ENCODE measurements at places on chromosomes 1 and 21. TPM values are rescaled to one million over a fixed set of nuclear protein-coding genes. Genes with fewer than 3 reads are reported as not detected.

GRCh38 chr21:36347278-36347961 is 27.4 kb downstream of the MORC3 start:
- no peak for DNase-seq

Gene CSMD2
- polyA plus RNA-seq: 0.46 TPM

DNA sequence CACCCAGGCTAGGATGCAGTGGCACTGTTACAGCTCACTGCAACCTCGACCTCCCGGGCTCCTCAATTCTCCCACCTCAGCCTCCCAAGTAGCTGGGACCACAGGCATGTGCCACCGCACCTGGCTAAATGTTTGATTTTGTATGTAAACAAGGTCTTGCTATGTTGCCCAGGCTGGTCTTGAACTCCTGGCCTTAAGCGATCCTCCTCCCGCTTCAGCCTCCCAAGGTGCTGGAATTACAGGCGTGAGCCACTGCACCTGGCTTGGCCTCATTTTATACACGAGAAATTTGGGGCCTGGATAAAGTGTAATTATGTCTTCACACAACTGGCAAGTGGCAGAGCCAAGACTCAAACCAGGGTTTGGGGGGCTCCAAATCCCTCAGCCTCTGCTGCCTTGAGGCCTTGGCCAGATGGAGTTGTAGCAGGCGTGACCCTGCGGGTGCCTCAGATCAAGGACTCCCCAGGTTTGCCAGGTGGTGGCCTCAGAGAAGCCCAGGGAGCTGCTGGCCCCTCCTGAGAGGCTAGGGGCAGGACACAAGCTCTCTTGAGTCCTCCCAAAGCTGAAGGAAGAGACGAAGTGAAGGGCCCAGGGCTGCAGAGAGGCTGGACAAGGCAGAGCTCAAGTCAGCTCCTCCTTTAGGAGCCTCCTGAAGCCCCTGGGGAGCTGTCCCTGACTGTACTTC is 61.7 kb downstream of the MDM4 start:
- DNase-seq: no peak

DNA sequence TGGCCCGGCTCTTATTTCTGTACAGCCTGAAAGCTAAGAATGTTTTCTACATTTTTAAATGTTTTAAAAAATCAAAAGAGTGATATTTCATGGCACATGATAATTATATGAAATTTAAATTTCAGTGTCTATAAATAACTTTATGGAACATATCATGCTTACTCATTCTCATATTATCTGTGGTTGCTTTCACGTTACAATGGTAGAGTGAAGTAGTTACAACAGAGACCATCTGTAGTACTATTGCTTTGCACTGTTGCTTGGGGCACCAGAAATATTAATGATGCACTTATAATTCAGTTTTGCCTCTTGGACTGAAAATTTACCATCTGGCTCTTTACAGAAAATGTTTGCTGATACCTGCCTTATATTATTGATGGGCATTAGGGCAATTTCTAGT is 481.6 kb downstream of the PLPP3 start:
- no peak for DNase-seq

GRCh38 chr1:202625416-202626360 is 84.6 kb downstream of the SYT2 start:
- DNase-seq: no peak

- no peak for DNase-seq
These were observed 20.7 kb upstream of the PADI4 start for GRCh38 chr1:17287130-17287776.

- no peak for DNase-seq
These were observed 40.3 kb upstream of the LRRC8B start for GRCh38 chr1:89484092-89485038.

- no peak for DNase-seq
These were observed 31.0 kb downstream of the ZNF496 start for GRCh38 chr1:247300491-247301175.

Gene LCE1B
- polyA plus RNA-seq: not detected

- no peak for DNase-seq
These were observed 342.5 kb downstream of the DISC1 start for GRCh38 chr1:231969076-231969475.

DNA sequence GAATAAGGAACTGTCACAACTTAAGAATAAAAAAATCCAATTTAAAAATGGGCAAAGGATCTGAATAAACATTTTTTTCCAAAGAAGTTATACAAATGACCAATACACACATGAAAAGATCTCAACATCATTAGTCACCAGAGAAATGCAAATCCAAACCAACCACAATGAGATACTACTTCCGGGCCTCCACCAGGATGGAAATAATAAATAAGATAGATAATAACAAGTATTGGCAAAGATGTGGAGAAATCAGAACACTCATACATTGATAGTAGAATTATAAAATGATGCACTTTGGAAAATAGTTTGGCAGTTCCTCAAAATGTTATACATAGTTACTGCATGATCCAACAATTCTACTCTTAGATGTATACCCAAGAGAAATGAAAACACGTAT is 18.7 kb downstream of the ZSWIM5 start:
- no peak for DNase-seq

Gene SFN
- polyA plus RNA-seq: 1.1 TPM

DNA sequence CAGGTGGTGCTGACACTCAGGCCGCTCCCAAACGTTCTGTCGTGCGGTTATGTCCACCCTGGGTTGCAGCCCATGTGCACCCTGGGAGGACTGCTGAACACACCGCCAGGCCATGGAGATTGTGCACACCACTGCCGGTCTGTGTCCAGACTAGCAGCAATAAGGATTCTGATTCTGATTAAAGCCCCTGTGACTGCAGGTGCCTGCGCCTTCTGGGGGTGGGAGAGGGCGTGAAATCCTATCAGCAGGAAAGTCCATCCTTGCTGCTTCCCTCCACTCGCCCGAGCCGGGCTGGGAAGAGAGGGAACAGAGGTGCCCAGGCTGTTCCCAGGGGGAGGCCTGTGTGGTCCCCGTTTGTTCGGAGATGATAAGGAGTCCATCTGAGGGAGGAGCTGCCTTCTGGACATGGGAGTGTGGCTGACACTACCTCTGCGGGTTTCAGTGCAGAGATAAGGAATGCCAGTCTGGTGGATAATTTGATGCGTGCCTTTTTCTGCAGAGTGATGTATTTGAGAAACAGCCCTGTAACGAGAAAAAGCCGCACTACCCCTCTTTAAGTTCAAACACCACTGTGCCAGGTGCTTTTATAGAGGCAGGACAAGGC is 41.2 kb downstream of the BACE2 start:
- no peak for DNase-seq

GRCh38 chr1:241985787-241986186 is 13.1 kb downstream of the MAP1LC3C start:
- DNase-seq: no peak

DNA sequence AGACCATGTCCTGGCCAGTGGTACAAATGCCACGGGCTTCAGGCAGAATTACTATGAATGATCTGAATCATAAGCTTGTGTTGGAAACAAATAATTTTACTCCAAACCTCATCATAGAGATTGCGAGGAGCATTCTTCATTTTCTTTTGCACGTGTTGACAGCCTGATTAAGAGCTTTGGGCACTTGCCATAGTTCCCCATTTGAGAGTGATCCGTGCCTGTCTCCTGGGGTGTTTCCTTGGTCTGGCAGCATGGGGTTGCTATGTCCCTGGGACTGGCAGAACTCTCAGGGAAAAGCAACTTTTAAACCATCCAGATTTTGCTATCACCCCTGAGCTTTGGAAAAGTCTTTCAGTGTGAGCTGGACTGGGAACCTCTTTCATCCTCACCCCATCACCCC is 54.3 kb upstream of the KCNJ6 start:
- DNase-seq: no peak

DNA sequence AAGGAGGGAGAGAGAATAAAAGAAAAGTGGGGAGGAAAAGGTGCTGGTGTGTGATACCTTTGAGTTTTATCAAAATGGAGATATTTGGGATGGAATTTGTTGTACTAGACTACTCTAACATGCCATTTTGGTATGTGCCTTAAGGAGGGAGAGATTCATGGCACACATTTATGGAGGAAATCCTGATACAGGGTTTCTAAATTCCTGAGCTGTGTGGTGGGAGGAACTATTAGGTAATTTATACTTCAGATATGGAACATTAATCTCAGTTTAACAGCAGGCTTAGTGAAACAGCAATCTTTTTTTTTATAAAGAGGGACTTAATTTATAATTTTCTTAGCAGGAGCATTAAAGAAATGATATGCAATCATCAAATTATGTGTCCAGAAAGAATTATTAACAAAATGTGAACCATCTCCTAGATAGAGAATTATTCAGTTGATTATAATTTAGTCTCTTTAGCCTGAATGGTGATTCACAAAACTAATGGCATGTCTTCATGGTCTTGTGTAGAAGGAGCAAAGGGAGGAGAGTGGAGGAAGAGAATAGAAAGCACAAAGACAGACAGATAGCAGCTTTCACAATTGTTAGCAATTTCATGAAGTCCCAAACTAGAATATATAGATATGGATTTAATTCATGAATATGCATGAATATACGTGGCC is 301.6 kb downstream of the HLX start:
- no peak for DNase-seq

Gene GPR153
- polyA plus RNA-seq: 23.4 TPM

DNA sequence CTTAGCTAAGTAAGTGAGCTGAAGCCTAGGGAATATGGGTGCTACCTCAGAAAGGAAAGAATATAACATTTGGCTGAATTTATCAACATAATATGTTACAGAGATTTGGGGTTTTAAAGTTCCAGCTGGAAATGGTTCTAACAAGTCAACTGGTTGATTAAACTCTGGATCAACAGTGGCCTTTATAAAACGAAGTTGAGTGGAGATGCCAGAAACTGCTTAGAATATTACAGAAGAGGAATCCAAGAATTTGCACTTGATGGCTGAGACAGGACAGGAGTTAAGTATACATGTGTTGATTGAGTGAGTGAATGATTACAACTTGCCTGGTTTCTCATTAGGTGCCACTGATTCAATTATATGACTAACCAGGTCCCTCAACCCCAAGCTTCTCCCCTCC is 7.4 kb upstream of the ZBTB17 start:
- no peak for DNase-seq

DNA sequence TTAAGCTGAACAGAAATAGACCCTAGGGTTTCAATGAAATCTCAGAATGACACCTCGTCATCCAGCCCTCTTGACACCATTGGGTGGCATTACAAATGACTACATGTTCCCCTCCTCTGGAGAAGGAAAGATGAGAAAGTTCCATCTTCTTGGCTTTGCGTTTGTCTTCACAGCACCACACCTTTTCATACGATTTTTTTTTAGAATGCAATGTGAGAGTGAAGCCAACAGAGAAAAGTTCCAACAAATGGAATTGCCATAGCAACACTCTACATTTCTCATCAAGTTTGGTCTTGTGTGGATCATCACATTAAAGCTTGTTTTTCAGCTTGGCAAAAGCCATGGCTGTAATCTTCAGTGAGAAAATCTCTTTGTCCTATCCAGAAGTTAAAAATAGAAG is 183.4 kb upstream of the SNX7 start:
- DNase-seq: peak; percentile 9

Gene RGS8
- not detected for polyA plus RNA-seq

Gene UBXN11
- 8.6 TPM for polyA plus RNA-seq

- no peak for DNase-seq
These were observed 132.1 kb upstream of the EDN2 start for GRCh38 chr1:41616563-41616962.
